ENCODE measurements at places on chromosomes 3 and 15.

DNA sequence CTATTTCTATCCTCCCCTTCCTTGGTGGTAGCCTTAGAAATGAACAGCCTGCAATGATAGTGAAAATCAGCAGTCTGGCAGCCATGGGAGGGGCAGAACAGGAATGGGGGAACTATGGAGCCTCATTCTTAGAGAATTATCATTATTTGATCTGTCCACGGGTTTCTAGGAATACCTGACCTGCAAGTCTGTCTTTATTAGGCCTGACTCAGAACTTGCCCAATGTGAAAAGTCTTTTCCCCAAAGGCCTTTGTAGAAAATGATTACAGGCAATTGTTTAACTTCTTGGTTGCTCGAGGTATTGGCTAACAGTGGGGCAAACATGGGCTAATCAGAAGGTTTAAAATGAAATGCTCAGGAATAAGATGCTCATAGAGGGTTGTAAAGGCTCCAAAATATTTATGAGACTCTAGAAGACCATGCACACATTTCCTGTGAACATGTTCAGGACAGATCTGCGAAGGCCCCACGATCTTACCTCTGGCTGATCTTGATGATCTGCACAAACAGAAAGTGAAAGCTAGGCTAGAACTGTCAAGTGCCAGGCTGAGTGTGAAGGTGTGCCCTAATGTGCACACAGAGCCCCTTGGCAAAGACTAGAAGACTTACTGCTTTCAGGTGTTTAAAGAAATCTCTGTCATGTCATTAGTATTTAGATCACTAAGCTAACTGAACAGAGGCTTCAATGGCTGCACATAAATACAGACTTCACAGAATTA lies 39.6 kb upstream of the LAMP3 start:
- peak; percentile 48 for DNase-seq

DNA sequence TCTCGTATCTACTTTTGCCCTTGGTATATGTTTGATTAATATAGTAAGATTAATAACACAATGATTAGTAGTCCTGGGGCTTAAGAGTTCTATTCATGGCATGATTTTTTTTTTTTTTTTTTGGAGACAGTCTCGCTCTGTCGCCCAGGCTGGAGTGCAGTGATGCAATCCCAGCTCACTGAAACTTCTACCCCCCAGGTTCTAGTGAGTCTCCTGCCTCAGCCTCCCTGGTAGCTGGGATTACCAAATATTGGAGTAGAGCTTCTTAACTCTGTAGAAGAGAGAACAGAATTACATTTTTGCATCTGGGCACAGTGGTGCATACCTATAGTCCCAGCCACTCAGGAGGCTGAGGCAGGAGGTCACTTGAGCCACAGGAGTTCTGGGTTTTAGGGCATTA lies 58.9 kb downstream of the RAB7A start:
- no peak for DNase-seq

GRCh38 chr3:122111974-122112373 lies 56.8 kb downstream of the CD86 start:
- no peak for DNase-seq

DNA sequence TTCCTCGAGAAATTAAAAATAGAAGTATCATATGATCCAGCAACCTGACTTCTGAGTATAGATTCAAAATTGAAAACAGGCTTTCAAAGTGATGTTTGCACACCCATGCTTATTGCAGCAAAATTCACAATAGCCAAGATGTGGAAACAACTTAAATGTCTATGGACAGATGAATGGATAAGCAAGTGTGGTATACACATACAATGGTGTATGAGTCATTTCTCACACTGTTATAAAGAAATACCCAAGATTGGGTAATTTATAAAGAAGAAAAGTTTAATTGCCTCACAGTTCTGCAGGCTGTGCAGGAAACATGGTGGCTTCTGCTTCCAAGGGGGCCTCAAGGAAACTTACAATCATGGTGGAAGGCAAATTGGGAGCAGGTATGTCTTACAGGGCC lies 100.8 kb downstream of the KLF13 start:
- no peak for DNase-seq

- DNase-seq, result no peak
Observed at GRCh38 chr3:132569153-132569552, 27.9 kb upstream of the ACKR4 start.

- no peak for DNase-seq
Observed at GRCh38 chr3:16769525-16769924, 115.2 kb upstream of the PLCL2 start.

DNA sequence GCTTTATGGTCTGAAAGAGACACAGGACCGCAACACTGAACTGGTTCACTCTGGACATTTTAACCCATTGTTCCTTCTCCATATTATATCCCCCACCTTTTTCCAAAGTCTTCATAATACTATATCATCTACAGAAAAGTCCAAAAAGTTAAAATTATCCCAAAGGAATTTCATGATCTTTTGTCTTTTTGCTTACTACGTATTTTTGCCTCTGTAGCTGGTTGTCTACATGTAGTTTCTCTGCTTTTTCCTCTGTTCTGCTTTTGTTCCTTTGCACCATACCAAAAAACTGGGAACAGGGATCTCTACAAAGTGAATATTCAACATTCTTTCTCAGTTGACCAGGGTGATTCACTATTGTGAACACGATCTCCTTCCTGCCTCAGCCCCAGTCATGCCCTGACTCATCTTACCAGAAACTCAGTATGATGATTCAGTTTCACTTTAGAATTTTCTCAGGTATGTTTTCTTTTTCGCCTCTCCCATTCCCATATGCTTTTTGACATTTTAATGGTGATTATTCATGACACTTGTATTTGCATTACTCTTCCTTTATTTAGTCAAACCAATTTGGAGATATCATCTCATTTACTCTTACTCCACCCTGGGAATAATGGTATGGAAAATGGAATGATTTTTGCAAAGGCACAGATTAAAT lies 14.5 kb downstream of the EMC4 start:
- peak; percentile 71 for DNase-seq

GRCh38 chr3:53583161-53583690 lies 88.8 kb downstream of the CACNA1D start:
- DNase-seq, result no peak

- DNase-seq, result no peak
Observed at GRCh38 chr3:197019535-197019934, 10.1 kb downstream of the MELTF start.

DNA sequence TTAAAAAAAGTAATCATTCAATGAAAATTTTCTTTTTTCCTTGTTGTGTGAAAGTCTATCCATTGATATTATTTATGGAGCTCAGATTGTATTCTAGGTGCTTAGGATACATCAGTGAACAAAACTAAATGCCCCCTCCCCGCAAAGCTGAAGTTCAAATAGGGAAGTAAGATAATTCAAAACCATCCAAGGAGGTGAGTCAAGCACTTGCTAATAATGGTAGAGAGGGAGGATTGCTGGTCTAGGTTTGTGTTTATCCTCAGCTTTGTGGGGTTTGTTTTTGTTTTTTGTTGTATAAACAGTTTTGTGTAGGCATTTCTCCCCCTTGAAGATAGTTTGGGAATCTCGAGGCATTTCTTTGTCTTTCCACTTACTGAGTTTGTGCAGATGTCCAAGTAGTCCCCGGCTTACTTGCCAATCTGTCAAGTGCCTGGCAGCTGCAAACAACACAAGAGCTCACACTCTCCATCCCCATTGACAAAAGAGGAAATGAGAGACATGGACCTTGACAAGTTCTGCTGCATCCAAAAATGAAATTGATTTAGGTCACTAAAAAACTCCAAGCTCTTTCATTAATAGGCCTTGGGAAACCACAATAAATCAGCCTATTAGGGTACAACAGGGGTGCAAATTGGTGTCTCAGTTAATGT lies 575.8 kb upstream of the TBL1XR1 start:
- no peak for DNase-seq

DNA sequence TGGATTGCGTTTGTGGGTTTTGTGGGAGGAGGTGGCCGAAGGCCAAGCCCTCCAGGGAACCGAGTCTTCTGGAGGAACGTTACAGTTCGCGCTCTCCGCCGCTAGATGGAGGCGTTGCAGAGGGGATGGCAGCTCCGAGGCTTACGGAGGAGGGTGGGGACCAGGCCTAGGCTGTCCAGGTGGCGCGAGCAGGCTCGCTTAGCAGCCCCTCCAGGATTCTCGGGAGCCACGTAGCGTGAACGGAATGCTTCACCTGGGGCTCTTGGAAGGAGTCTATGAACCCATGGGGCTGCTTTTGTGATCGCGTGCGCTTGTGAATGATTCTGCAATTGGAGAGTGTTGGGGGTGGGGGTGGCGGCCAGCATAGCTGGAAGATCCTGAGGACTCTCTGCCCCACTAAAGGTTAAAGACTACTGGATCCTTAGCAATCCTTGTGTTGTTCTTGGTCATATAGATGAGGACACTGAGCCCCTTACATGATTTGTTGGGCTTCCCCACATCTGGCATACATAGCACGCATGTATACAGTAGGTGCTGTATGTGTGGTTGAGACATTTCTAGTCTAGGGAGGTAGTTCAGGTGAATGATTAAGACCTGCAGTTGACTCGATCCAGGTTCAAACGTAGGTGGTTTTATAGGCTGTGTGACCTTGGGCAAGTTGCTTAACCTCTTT lies 25.7 kb downstream of the FAM3D start:
- peak; percentile 71 for DNase-seq

- DNase-seq, result no peak
Observed at GRCh38 chr3:42710323-42711021, 7.9 kb upstream of the HHATL start.

- peak; percentile 44 for DNase-seq
Observed at GRCh38 chr3:138187296-138188012, at the start of gene ARMC8. Gene ARMC8 (plus strand): TSS chr3:138187301. CDS start chr3:138187555, 254 bp downstream.

GRCh38 chr15:81492331-81492968 lies 118.4 kb upstream of the TMC3 start:
- DNase-seq, result no peak

DNA sequence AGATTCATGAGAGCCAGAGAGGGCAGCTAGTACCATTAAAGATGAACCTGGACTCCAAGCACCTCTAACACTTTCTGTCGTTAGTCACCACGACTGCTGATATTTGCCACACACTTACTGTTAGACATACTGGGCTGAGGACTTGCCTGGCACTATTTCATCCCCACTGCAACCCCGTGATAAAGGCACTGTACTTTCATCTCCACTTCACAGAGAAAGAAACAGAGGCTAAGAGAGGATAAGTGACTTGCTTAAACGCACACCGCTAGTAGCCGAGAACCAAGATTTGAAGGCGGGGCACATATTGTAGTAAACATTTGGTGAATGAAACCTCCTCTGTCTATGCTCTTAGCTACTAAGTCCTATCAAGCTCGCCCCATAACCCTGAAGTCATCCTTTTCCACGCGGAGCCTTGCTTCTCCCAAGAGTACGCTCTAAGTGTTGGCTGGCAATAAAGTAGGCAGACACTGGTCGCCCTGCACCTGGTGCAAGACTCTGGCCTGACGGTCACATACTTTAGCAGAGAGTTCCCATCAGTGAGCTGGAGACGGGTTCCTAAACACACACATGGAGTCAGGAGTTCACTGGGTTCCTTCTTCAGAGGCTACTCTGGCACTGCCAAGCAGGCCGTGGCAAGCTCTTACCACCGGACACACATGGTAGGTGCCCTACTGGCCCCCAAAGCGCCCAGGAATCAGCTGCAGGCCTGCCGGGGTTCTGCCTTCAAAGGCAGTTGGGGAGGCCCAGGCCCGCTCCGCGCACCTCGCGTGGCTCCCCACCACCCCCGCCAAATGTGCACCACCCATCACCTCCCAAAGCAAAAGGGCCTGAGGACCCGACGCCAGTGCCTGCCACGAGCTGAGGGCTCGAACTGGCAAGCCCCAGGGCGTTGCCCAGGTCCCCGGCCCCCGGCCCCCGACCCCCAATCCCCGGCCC lies 951 bp downstream of the POMGNT2 start:
- peak; percentile 47 for DNase-seq

DNA sequence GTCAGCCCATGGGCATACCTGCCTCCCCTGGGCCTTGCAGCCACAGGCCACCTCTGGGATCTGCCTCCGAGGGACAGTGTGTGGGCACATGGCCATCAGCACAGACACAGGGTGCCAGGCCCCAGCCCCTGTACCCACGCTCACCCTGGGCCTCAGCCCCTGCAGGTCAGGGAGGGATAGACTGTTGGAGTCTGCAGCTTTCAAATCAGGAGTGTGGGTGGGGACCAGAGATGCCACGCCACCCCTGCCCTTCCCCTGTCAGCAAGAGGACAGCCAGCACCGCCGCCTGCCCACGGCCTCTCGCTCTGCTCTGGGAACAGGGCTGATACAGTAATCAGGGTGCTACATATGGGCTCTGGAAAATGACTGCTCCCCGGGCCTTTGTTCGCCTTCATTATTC lies 72.7 kb downstream of the DNAJB8 start:
- DNase-seq, result no peak

GRCh38 chr15:73368301-73369136 lies at the start of gene HCN4:
Gene HCN4 (minus strand): TSS chr15:73368958. CDS start chr15:73368270, 688 bp downstream.
- DNase-seq, result no peak

DNA sequence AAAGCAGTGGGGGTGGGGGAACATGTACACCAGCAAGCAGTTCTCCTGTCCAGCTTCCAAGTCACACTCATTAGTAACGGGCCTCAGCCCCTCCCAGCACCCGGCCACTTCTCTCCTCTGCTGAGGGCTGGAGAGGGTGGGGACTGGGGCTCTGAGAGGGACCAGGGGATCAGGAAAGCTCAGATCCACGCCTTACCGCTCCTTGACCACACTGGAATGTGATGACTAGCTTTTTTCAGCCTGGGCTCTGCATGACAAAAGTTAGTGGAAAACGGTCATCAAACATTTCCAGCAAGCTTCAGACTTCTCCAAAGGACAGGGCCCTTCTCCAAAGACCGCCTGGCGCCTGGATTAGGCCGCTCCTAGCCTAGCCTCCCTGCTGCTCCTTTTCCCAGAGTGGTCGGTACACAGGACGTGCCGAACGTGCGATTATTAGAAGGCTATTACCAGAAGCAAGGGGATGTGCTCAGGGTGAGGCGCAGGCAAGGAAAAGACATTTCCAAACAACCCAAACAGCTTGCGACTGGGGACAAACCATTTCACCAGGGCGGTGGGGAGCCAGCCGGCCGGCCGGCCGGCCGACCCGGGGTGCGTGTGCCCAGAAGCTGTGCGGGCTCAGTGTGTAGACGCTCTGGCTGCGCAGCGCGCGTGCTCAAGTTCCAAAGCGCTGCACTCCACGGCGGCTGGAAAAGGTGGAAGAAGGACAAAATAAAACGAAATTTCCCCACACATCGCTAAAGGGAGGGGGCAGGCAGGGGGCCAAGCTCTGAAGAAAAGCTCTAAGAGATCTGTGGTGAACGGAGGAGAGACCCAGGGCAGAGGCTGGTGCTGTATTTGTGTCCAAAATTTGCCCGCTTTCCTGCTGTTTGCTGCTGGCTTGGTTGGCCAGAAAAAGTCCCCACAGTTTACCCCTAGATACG lies 51.0 kb upstream of the SSR3 start:
- DNase-seq, result no peak

DNA sequence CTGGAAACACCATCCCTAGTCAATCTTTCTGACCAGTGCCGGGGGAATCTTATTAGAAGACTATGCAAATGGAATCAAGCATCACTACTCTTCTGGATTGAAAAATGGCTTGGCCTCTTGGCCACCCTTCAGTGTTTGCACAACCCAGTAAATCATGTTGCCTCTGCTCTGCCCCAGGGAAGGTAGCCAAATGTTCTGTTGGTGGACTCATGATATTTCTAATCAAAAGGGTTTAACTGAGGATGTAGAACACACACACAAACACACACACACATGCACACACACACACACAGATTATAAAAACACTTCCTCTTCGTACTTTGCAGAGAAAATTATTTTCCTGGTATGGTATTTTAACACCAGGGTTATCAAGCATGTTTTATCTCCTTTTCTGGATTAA lies 7.9 kb downstream of the RBP2 start:
- no peak for DNase-seq
